AG04450 (cell line): ENCODE measurements at places on chromosomes 11 and 22.

DNA sequence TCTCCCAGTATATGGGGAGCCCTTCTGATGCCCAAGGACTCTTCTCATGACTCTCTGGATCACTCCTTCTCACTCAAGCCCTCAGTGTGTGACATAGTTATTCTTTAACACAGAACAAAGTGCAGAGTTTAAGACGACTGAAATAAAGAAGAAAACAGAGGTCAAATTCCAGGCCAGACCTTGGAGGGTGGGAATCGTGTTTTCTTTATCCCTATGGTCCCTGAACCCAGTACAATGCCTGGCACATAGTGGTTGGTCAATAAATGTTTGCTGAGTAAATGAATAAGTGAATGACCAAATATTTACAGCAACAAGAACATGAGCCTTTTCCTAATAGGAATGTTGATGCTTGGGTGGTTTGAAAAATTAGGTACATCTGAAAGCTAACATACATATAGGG lies 28.8 kb downstream of the VSTM5 start:
- no peak for DNase-seq

DNA sequence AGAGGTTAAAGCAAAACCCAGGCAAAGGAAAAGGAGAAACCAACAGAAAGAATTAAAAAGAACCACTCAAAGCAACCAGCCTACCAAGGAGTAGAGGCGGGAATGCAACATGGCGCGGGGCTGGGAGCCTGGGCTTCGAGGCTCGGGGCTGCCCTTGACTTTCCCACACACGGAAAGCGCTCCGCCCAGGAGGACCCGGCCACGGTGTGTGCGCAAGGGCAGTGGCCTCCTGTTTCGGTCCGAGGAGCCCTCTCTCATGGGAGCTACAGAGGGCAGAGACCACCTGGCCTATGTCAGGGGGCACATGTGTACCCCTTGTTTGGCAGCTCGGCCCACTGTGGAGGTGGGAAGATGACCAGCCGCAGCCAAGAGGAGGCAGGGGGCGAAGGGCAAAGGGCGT lies 55.9 kb downstream of the APOL1 start:
- DNase-seq, result no peak

DNA sequence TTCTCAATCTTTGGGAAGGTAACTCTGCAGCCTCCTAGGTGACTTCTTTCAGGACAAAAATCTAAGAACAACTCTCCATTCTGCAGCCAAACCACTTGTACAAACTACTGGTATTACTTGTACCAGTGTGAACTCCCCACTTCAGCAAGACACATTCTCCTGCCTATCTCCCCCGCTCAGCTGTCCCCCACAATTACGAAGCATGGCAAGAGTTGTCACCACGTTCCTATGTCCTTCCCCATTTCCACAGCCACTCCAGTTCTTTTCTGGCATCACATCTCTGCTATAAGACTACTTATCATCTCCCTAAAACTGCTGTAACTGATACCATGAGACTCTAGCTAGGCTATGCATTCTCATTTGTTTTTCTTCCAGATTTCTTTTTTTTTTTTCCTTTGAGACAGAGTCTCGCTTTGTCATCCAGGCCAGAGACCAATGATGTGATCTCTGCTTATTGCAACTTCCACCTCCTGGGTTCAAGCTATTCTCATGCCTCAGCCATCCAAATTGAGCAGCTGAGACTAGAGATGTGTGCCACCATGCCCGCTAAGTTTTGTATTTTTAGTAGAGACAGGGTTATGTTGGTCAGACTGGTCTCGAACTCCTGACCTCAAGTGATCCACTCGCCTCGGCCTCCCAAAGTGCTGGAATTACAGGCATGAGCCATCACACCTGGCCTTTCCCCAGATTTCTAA lies 71.9 kb upstream of the CDON start:
- no peak for DNase-seq

GRCh38 chr11:78397398-78397797 lies 20.2 kb downstream of the GAB2 start:
- DNase-seq, result no peak

DNA sequence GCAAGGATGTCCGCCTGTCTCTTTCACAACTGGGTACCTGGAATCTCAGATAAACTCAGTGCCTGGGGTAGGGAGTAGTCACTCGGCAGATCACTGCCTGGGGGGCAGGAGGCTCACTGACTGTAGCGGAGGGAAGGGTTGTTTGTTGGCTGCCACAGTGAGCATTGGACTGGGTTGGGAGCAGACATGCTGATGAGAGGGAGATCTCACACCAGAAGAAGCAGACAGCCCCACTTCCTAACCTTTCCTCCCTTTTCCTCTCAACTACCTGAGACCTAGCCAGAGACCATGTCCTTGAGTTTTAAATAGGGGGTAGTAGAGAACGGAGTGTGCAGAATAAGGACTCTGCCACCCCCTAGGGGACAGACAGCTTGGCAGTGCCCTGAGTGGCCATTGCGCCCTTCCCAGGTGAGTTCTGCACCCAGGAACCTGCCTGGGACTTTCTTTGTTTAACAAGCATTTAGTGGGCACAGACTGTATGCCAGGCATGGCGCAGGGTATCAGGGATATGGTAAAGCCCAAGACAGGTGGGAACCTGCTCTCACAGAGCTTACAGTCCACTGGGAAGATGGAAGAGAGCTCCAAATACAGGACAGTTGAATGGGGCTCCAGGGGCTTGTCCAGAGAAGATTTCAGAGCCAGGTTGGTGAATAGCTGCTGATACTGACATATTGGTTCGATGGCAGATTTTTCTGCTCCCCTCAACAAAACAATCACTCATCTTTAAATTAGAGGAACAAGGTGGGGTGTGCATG lies 115.7 kb upstream of the NNMT start:
- DNase-seq, result no peak

DNA sequence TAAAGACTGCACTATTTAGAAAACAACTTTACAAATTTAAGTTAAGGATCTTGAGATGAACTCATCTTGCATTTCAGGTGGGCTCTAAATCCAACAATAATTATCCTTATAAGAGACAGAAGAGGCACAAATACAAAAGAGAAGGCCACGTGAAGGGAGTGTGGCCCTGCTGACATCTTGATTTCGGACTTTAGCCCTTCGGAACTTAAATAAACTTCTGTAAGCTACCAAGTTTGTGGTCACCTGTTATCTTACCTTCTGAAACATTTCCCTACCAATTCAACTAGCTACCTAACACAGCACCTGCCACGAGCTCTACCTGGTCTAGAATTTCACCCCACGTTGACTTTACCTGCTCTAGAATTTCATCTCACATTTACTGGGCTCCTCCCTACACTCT lies 42.9 kb upstream of the ARHGAP32 start:
- no peak for DNase-seq

- DNase-seq, result peak; percentile 34
These were observed 9.8 kb upstream of the TBX1 start for GRCh38 chr22:19750507-19751490.

- no peak for DNase-seq
These were observed 11.3 kb downstream of the P2RY2 start for GRCh38 chr11:73229321-73229895.

DNA sequence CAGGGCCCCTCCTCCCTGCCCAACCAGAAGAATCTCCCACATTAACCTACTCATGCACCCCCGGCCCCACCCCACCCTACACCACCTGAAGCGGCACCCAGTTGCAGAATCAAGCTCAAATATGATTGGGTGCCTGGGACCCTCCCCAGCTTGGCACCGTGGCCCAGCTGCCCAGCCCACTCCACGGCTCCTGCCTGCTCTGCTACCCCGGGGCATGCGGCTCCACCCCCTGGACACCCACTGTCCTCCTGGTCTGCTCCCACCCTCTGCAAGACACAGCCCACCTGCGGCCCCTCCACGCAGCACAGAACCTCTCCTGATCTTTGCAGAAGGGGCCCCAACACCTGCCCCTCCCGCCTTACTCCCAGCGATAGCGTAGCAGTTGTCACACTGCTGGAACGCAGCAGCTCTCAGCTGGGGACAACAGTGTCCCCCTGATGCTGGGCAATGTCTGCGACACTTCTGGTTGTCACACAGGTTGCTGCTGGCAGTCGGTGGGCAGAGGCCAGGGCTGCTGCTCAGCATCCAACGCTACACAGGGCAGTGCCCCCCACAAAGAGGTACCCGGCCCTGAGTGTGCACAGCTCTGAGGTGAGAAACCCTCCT lies 32.0 kb upstream of the TESMIN start:
- no peak for DNase-seq

DNA sequence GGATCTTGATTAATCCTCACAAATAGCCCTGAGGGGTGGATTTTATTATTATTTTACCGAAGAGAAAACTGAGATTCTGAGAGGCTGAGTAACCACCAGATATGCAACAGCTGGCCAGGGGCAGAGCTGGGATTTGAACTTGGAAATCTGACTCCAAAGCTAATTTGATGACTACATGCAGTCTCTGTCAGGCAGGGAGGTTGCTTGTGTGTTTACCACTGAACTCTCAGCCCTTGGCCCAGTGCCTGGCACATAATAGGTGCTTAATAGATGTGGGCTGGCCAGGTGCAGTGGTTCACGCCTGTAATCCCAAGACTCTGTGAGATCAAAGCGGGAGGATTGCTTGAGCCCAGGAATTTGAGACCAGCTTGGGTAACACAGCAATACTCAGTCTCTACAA lies 121.7 kb upstream of the CRYBB3 start:
- DNase-seq, result no peak

- no peak for DNase-seq
These were observed 72.1 kb upstream of the KCNQ1OT1 start for GRCh38 chr11:2771758-2772466.
